ENCODE measurements at places on chromosomes 12 and 14. TPM values are rescaled to one million over a fixed set of nuclear protein-coding genes. Genes with fewer than 3 reads are reported as not detected.

C14orf132 gene
- total RNA-seq = 8.1 TPM

STYX gene
- 20.2 TPM for total RNA-seq

HAL gene
- total RNA-seq = 0.17 TPM

CPSF2 gene
- 70.6 TPM for total RNA-seq

RHOJ gene
- not detected for total RNA-seq

GRCh38 chr12:124689631-124690030 lies 122.2 kb upstream of the NCOR2 start:
- no peak for DNase-seq

GRCh38 chr14:39680777-39681176 lies 248.5 kb upstream of the FBXO33 start:
- no peak for DNase-seq

GRCh38 chr14:102923201-102923924 lies 900 bp downstream of the AMN start:
- no peak for DNase-seq

DNA sequence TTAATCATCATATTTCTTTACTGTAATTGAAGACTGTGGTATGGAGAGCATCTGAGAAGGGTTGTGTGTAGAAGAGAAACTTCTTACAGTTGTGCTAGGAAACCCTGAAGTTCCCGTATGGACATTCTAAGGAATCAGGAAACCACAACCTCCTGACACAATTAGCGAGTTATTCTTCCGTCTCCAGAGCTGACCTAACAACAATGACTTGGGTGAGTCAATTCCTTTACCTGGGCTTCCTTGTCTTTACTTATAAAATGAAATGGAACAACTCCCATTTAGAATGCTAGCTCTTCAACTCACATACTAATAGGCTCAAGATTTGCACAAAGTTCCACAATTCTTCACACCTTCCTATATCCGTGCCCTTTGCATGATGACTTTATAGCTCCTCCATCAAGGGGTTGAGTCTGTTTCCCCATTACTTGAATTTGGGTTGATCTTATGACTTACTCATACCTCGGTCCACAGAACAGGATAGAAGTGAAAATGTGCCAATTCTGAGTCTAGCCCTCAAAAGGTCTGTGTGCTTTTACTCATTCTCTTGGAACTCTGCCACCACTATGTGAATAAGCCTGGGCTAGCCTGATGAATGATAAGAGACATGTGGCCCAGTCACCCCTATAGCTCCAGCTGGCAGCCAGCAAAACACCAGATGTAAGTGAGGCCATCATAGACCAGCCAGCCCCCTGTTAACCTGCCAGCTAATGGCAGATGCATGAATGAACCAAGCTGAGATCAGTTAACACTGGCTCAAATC lies 459.4 kb downstream of the ETNK1 start:
- peak; percentile 45 for DNase-seq

DNA sequence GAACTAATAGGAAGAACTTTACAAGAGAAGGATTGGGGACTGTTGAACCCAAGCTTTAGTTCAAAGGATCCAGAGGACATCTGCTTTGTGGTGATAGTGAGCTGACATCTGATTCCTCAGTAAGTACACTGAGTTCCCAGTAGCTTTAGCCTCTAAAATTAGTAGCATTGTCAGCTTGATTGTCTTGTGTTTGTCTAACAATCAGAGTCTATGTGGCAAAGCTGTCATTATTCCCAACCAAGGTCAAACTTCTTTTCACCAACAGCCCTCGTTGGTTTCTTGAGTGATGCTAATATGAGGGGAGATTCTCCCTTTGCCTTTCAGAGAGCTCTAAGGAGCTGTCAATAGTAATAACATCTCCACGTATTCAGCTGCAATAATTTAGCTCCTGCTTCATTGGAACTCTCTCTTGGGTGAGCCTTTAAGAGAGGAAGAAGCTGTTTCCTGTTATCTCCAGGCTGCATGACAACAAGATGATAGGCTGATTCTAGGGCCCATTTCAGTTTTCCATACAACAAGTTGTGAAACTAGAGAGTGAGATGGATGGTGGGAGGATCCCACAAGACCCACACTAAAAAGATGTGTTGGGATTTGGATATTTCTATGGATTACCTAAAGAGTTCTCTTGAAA lies 46.7 kb downstream of the TGFB3 start:
- peak; percentile 38 for DNase-seq

DNA sequence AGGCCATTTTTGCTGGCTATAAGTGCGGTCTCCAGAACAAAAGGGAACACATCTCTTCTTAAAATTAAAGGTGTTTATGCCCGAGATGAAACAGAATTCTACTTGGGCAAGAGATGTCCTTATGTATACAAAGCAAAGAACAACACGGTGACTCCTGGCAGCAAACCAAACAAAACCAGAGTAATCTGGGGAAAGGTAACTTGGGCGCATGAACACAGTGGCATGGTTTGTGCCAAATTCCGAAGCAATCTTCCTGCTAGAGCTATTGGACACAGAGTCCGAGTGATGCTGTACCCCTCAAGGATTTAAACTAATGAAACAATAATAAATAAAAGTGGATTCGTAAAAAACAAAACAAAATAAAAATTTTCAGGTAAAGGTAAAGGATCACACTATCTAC lies 33.4 kb downstream of the PKP2 start:
- DNase-seq = no peak

DNA sequence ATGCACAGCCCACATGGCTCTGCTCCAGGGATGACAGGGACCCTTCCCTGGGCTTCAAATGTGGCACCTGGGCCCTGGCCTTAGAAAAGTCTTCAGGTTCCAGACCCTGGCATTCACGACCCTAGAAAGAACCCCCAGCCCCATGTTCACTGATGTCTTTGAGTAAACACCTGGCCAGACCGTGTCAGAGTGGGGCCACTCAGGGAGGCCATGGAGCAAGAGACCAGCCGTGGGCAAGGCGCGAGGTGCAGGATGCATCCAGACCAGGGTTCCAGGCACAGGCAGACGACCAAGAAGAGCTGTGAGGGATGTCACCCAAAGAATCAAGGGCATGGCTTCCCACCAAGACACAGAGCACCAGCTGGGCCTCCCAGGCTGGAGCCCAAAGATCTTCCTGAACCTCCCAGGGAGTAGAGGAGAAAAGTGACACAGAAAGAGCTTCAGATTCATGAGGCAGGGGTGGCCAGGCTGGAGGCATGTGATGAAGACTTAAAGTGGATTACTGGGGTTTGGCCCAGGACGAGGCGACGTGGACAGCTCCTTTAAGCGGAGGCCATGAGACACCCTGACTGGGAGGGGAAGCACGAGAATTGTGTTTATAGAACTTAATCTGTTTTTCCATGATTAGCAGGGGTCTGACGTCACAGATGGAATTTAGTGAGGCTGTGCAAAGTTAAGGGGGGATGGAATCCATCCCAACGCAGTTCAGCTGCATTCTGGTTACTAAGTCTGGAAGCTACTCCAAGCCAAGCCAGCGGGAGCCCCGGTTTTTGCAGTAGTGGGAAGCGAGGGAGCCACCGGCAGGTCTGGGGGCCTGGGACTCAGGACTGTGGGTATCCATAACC lies 61.6 kb downstream of the ARL6IP4 start:
- DNase-seq = no peak

DNA sequence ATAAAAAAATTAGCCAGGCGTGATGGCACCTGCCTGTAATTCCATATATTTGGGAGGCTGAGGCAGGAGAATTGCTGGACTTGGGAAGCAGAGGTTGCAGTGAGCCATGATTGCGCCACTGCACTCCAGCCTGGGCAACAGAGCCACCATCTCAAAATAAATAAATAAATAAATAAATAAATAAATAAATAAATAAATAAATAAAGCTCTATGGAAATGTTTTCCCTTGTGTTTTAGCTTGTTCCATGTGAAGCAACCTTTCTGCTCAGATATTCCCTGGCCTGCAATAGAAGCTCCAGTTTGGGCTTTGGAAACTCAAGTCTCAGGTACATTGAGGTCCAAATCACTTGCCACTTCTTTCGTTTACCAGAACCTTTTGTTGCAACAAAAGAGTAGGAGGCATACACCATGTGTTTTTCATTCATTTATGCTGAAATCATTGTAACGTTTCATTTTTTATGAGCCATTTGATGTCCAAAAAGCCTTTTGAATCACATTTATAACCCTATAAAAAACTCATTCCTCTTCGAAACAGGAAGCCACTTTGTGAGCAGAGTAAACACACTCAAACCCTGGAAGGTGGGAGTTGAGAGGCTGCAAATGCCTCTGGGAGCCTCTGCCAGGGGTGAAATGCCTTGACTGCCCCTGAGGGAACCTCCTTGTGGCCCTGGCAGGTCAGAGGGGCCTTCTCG lies 376.6 kb upstream of the TBX3 start:
- DNase-seq = no peak

All from LHCN-M2 (cell line).